MM.1S (cell line): ENCODE measurements at places on chromosomes 5 and 9.

GRCh38 chr9:135798263-135798585 lies 96.2 kb downstream of the KCNT1 start:
- DNase-seq: no peak

DNA sequence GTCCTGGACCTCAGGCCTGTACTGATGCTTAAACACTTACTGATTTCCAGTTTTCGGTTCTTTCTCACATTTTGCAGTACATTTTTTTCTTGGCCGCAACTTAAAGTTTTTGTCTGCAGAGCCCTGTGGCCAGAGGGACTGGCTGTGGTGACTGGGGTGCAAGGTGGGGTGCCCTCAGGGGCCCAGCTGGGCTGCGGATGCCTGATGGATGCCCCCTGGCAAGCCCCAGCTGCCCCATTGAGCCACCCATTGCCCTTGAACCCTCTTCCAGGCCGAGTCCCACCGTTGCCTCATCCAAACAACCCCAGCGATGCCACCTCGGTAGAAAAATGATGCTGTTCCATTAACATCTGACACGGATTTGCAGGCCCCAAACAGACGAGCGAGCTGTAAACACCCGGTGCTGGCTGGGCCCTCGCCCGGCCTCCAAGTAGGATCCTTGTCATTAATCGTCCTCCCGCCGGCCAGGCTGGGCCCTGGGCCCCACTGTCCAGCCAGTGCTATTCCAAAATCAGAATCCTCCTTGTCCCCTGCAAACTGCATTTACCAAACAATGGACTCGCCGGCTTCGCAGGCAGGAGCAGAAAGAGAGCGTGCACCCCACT lies 107.9 kb downstream of the PHF2 start:
- no peak for DNase-seq

- DNase-seq: no peak
These were observed 18.5 kb downstream of the CCDC69 start for GRCh38 chr5:151205411-151205810.

- no peak for DNase-seq
These were observed 29.5 kb downstream of the CDH9 start for GRCh38 chr5:27008604-27009539.

GRCh38 chr5:149628221-149628620 lies 46.9 kb downstream of the ARHGEF37 start:
- DNase-seq: no peak
